ENCODE measurements at places on chromosomes 11 and 22.
A peak's percentile ranks its signal among the peaks of the same experiment; 100 is the strongest.

- DNase-seq: no peak
These were observed 697.9 kb upstream of the ANO5 start for GRCh38 chr11:21494946-21495345.

DNA sequence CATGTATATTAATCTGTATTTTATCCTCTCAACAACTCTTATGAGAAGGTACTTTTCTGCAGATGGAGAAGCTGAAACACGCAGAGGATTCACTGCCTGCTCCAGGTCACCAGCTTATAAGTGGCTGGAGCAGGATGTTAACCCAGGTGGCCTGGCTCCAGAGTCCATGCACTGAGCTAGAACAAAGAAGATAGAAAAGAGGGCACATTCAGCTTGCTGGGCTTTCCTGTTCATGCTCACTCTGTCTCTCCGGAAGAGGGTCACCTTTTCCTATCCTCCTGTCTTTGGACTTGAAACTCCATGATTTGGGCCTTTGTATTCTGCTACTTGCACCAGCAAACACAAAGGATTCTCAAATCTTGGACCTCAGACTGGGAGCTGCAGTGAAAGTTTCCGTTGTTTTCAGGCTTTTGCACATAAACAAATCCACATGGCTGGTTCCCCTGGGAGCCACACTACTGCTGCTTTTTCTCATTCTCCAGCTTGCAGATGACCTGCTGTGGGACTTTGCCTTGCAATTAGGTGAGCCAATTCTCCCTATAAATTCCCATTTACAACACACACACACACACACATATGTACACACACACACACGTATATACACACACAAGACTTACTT, 117.3 kb upstream of the GRK3 start:
- no peak for DNase-seq

DNA sequence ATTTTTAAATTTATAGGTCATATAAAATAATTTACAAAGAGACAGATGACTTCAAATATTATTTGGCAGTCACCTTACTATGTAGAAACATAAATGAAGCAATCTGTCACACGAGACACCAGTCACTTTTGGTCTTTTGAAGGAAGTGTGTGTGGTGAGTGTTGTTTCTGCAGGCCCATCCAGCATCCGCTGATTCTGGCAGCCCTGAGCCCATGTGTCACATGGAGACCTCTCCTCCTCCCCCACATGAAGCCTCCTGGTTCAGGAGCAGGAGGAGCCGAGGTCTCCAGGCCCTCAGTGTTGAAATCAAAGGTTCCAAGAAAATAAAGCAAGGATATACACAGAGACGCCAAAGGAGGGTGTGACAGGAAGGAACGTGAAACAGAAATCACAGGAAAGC, 60.1 kb downstream of the ARFGAP3 start:
- no peak for DNase-seq

DNA sequence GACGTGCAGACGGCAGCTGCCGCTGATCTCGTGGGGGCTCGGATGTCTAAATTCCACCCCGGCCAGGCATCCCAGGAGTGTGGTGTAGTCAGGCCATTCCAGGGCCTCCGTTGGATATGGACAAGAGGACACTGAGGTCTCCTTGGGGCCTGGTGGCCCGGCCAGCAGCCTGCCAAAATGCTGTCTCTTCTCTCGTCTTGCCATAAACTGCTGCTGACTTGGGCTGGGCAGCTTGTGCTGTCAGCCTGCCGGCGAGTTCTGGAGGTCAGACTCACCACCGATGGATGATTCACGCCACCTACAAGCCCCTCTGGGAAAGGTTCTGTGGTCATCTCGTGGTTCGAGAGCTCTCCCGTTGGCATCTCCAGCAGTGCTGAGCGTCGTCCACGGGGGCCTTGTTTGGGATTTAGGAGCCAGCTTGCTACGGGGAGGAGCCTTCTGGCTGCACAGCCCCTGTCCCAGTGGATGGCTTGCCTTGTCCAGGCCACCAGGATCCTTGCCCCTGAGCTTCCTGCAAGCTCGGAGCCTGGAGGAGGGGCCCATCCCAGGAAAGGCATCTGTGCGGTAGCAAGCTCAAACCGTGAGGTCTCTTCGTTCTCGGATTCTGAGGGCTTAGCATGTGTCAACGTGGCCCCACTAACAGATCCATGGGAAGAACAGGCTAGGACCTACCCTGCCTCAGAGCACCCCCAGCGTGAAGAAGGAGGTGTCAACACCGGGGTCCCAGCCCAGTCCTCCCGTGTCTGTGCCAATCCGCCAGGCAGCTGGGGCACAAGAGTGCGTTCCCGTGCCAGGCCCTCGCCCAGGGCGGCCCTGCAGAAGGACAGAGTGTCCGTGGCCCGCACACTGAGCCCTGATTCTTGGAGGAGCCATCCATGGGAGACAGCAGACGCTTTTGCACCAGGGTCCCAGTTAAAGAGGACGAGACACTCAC, 1114.1 kb downstream of the BRD1 start:
- DNase-seq: no peak

- DNase-seq: no peak
These were observed 5.8 kb downstream of the RAB38 start for GRCh38 chr11:88169471-88169870.

- no peak for DNase-seq
These were observed 2.4 kb upstream of the SAAL1 start for GRCh38 chr11:18108254-18108653.

- DNase-seq: no peak
These were observed 118.3 kb downstream of the CD44 start for GRCh38 chr11:35257281-35257680.

DNA sequence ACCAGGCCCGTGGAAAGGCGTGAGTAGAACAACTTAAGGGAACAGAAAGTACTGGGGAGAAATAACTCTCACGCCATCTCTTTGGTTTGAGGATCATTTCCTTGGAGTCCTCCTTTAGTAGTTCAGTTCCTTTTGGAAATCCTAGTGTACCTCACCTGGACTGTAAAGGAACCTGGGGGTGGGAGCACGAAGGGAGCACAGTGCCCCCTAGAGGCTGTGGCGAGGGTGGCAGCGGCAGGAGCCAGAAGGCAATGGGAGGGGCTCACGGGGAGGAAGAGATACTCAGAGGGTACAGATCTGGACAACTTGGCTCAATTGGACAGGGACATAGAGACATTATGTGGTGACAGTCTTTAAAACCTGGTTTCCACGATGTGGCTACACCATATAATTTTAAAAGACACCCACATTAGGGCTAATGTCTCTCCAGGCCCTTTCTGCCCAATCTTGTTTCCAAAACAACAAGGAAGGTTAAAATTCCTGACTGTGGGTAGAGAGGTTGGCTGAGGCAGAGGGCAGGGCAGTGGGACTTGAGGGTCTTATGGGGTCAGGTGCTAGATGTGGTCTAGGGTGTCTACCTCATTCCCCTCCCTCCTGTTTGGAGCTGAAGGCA, 87.0 kb downstream of the CSNK2A3 start:
- DNase-seq: peak; percentile 27

- DNase-seq: no peak
These were observed 12.2 kb upstream of the CCDC89 start for GRCh38 chr11:85698195-85698594.

GRCh38 chr11:26608507-26609146, 36.6 kb upstream of the MUC15 start:
- no peak for DNase-seq

GRCh38 chr11:110349138-110349996, 53.0 kb upstream of the RDX start:
- DNase-seq: no peak

DNA sequence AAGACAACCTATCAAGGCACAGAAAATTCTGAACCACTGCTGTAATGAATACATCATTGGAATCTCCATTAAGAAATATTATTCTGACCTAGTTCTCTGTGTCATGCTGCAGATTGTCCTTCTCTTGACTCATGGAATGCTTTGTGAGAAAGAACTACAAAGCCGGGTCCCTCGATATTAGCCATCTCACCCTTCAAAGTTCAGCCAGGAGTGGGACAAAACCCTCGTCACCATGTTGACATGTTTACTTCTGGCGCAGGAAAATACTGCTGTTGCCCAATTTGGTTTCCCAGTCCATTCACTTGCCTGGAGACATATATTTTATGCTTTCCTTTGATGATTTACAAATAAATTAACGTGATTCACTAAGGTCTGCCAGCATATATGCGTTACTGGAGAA, 10.9 kb upstream of the WT1 start:
- no peak for DNase-seq

DNA sequence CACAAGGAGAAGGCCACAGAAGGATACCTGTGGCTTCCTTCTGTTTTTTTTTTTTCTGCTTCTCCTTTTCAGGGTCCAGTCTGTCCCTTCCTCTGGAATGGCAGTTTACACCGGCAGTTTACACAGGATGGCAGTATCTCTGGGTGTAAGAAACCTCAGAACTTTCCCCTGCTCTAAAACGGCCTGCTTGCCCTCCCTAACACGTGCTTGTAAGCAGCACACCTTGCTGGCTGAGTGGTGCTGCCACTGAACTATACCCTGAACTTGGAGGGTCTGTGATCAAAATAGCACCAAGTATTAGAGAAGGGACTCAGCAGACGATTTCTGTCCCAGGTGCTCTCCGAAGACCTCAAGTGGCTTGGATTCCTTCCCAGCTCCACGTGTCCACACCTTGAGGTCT, 904 bp upstream of the OPCML start:
- DNase-seq: no peak

- DNase-seq: no peak
These were observed 4.9 kb downstream of the HTATIP2 start for GRCh38 chr11:20368438-20368837.

DNA sequence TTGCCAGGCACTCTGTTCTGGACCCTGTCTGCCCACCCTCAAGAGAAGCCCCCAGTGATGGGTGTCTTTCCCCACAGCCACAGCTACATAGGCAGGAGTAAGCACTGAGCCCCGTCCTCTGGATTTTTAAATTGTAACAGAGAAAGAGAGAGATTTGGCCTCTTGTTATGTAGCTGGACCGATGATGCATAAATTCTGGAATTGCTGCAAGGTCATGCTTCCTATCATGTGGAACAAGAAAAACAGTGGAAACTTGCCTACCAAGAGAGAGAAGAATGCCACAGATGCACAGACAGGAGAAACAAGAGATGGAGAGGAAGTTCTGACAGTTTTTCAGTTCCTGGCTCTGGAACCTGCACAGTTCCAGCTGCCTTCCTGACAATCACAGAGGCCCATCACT, 150.2 kb downstream of the ETS1 start:
- no peak for DNase-seq

DNA sequence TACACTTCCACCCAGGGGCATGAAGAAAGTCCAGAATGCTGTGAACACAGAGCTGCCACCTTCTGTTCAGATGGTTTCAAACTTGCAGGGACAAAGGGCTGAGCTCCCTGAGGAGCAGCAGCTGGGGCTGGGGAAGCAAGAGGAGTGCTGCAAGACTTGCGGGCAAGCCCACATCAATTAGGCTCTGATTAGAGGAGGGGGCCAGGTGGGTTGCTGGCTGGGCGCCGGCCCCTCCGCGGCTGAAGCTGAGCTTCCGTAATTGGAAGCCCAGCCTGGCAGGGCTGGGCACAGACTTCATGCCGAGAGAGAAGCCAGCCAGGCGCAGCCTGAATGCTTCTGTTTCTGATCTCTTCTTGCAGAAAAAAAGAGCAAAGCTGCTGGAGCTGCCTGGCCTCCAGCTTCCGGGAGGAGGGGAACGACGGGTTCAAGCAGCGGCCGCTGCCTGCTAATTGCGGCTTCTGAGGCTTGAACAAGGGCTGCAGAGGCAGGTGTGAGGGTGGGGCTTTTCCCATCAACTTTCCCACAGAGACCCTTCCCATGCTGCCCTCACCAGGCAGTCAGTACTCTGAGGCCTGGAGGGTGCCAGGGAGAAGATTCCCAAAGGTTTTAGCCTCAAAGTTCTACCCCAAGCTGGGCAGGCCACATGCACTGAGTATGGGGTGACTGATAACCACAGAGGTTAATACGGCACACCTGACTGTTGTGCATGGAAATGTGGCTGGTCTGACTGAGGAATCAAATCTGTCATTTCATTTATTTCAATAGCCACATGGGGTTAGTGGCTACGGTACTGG, 91.1 kb upstream of the LMO1 start:
- no peak for DNase-seq

- DNase-seq: no peak
These were observed 15.2 kb upstream of the CDC42EP1 start for GRCh38 chr22:37544955-37545702.

GRCh38 chr11:107957109-107957588, 28.9 kb downstream of the RAB39A start:
- DNase-seq: no peak

GRCh38 chr22:38250643-38251340, 22.0 kb downstream of the TMEM184B start:
- no peak for DNase-seq

DNA sequence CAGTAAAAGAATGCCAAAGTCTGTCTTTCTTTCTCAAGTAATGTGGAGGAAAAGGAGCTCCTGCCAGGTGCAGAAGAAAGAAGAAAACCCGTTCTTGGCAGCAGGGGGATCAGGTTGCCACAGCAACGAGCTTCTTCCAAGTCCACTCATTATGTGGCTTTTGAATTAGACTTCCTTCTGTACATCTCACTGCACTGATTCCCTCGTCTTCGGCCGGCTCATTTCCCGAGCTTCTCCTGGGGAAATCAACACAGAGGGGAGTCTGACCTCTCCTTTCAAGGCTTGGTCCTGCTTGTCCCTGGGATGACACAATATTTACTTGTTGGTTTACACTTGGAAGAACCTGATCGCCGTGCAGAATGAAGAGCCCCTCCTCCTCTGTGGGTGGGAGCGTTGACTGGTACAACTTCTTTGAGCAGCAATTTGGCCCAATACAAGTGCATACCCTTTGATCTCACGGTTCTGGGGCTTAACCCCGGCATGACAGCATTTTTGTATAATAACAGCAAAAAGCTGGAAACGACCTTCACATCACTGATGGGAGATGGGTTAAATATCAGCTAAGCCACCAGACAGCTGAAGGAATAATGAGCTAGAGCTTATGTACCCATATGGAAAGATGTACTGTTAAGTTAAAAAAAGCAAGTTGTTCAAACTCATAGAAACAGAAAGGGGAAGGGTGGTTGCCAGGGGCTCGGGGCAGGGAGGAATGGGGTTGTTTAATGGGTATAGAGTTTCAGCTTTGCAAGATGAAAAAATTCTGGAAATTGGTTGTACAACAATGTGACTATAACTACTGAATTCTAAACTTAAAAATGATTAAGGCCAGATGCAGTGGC, 35.4 kb downstream of the MCHR1 start:
- no peak for DNase-seq

DNA sequence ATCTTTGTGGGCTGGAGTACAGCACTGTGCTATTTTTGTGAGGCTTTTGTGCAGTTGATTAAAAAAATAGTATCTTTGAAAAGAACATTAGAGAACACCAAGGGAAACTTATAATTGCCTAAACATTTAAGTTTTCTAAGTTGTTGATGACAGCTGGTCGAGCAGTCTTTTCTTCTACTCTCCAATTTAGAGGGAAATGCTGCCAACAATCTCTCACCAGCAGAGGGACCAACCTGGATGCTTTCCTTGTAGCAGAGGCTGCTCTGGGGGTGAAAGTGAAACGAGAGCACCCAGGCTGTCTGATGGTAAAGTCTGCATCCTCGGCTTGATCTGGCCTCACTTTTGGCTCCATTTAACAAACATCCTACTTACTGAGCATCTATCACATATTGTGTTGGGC, 1286.5 kb upstream of the TENM4 start:
- peak; percentile 21 for DNase-seq
